ENCODE measurements at places on chromosomes 7 and 10. TPM values are rescaled to one million over a fixed set of nuclear protein-coding genes. Genes with fewer than 3 reads are reported as not detected.
A peak's percentile ranks its signal among the peaks of the same experiment; 100 is the strongest.

GRCh38 chr7:370259-370625 is 80.3 kb downstream of the FOXL3 start:
- no peak for DNase-seq

DNA sequence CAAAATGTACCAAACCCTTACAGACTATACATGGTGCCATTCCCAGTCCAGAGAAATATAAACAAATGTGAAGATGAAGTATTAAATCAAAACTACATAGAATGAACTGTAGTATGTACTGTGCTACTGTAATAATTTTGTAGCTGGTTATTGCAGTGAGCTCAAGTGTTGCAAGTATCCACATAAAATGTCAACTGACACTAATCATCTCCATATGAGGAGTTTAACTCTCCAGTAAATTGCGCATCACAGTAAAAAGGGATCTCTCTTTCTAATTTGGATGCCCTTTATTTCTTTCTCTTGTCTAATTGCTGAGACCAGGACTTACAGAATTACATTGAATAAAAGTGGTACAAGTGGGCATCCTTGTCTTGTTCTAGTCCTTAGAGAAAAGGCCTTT is 165.5 kb downstream of the CPED1 start:
- DNase-seq: no peak

DNA sequence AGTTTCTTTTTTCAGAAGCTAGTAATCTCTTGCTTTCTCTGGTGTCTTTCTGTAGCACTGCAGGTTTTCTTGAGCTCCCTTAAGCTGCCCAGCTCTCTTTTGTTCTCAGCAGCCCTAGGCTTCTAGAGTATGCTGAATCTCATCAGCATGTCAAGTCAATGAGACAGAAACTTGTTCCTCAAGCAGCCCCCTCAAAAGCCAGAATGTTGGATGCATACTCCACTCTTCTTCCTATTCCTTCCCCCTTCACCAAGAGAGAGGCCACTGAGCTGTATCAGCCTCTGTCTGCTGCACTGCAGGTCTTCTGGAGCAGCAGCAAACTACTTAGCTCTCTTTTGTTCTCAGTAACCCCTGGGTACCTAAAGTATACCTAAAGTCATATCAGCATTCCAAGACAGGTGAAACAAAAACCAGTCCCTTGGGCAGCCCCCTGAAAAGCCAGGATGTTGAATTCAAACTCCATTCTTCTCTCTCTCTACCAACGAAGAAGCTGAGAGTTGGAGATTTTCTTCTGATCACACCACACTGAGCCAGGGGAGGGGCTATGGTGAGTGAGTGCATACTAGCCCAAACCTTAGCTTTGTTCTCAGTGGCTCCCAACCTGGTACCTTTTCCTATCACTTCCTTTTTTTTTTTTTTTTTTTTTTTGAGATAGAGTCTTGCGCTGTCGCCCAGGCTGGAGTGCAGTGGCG is 73.3 kb upstream of the WAC start:
- peak; percentile 72 for DNase-seq

DNA sequence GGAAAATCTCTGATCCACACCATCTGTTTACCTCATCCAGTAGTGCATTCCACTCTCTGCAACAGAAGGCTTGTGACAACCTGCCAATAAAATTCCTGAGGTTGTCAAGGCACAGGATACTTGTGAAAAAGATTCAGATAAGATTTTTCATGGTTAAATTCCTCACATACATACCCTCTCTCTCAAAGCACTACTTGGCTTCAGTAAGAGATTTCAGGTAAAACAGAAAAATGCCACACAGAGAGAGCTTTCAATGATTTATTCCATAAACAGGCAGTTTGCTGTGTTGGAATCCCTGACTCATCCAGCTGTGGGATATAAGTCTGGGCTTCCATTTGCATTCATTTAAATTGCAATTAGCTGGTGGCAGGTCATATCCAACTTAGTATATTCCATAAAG is 99.7 kb upstream of the CAV2 start:
- DNase-seq: no peak

DNA sequence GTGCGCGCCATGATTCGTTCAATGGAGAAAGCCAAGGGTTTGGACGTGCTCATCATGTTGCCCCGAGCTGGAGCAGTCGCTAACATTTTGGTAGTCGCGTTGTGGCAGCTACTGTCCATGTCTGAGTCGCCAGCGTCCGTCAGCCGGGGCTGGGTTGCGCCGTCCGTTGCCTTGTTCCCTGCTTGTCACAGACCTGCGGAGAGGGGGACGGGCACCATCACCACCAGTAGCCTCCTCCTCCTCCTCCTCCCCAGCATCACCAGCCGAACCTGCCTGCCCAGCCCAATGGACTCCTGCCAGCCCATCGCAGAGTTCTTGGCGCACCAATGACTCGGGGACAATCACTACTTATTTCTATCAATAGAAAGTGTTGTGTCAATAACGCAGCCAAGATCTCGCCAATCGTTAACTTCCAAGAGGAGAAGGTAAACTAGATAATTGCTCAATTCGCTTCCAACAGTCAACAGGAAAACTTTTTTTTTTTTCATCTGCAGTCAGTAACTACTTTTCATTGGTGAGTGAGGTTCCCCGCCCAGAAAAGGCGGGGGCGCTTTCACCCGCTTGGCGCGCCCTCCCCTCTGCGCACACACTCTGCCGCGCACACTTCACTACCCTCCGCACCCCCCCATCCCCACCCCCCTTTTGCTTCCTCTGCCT is at the start of gene FEZF1:
FEZF1 (minus strand) TSS at position 432 of the 657 bp plus-strand sequence; CDS start at position 119, 313 bp downstream.
- DNase-seq: peak; percentile 81

GRCh38 chr7:136526408-136527105 is 341.9 kb upstream of the CHRM2 start:
- no peak for DNase-seq

- DNase-seq: no peak
These were observed 181.2 kb downstream of the BBS9 start for GRCh38 chr7:33310546-33310945.

GRCh38 chr10:127735723-127736221 is 1.2 kb upstream of the FOXI2 start:
- DNase-seq: peak; percentile 76

DNA sequence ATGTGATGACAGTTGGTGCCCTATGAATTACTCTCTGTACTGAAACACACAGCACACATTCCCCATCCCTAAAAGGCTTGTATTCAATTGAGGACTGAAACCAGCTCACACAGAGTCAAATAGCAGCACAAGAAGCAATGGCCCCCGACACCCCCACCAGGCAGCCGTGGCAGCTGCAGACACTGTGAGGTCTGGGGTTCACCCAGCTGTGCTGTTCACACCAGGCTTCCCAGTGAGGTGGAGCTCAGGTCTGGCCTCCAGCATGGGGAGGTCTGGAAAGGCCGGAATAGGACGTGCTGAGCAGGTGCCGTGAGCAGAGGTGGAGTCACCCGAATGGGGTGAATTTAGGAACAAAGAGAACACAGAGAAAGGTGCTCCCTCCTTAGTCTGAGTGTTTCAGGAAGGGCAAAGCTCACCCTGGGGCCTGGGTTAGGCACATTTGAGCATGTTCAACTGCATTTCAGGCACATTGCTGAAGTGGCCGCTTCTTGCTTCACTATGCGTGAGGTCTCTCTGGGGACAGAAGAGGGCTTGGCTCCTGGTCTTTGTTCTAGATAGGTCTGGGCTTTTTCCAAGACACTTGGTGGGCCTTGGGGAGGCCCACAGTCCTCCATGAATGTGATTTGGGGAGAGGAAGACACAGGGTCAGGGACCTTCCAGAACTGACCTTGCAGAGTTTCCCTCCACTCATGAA is 41.1 kb downstream of the C10orf120 start:
- DNase-seq: no peak

DNA sequence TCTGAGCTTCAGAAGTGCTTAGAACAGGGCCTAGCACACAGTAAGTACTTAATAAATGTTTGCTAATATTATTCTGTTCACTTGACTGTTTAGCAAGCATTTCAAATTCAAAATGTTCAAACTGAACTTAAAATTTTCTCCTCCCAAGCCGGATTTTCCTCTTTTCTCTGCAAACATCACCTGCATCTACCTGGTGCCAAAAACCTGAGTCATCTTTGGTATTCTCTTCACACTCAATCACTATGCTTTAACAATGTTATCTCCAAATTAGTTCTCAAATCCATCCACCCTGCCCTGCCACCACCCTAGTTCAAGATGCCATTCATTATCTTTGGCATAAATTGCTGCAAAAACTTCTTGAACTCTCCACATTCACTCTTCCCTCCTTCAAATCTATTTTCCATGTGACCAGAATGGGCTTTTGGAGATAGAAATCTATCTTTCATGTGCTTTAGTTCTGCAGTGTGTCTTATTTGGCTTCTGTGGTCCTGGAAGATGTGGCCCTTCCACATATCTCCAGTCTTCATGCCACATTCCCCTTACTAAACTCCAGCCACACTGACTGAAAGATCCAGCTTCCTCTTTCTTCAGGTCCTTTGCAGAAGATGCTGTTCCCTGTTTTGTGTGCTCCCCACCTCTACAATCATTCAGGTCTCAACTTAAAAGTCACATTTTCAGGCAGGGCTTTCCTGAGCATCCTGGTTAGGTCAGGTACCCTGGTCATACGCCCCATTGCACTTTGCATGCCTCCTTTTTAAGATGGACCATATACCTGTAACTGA is 2.0 kb downstream of the GGCT start:
- DNase-seq: no peak

GRCh38 chr10:90816466-90816865 is 41.4 kb downstream of the HTR7 start:
- no peak for DNase-seq

DNA sequence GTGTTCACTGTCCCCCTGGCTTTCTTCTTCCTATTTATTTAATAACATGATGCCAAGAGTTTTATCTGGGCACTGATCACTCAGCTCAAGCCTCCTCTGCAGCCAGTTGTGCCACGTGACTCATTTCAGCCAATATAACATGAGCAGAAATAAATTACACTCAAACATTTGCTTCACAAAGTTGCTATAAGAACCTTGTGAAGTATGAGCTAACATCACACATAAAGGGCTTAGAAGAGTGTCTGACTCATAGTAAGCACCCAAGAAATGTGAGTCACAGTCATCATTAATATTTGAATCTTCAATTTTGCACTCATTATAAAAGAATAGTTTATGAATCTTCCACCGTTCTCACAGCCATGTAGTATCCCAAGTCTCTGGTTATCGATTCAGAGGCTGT is 414.6 kb upstream of the NPVF start:
- no peak for DNase-seq

- DNase-seq: no peak
These were observed 163.9 kb upstream of the CDK1 start for GRCh38 chr10:60614363-60614762.

GRCh38 chr10:99930731-99931550 is 78.8 kb downstream of the DNMBP start:
- DNase-seq: peak; percentile 77

DNA sequence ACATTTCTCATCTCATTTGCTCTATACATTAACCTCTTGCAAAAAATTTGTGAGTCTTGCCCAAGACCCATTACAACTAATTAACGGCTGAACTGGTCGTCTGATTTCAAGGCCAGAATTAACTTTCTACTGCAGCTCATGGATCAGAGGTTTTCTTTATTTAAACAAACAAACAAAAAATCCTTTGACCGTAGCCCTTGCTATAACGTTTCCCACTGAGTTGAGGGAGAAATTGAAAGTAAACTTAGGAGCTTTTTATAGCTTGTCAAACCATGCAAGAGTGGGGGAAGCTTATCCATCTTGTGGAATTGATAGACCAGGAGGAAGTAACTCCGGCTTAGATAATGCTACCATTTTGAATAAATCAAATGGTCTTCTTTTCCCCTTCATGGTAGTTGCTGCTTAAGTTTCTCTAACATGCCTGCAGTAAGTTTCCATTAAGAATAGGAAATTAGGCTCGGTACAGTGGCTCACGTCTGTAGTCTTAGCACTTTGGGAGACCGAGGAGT is 3.3 kb downstream of the SRGN start:
- DNase-seq: no peak

GRCh38 chr7:14013898-14014297 is 24.4 kb upstream of the ETV1 start:
- DNase-seq: no peak

DNA sequence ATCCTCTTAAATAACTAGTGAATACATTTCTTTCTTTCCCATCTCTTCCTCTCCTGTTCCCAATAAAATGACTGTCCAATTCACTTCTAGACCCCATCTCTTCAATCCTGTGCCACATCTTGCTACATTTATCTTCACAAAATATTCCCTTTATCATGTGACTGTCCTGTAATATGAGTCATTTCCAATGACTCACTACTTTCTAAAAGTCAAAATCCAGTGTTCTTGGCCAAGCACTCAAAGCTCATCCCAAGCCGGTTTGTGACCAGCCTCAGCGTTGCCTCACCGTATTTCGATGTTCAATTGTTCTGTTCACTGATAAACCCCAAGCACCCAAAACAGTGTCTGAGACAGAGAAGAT is 104.7 kb downstream of the PARD3 start:
- no peak for DNase-seq

DNA sequence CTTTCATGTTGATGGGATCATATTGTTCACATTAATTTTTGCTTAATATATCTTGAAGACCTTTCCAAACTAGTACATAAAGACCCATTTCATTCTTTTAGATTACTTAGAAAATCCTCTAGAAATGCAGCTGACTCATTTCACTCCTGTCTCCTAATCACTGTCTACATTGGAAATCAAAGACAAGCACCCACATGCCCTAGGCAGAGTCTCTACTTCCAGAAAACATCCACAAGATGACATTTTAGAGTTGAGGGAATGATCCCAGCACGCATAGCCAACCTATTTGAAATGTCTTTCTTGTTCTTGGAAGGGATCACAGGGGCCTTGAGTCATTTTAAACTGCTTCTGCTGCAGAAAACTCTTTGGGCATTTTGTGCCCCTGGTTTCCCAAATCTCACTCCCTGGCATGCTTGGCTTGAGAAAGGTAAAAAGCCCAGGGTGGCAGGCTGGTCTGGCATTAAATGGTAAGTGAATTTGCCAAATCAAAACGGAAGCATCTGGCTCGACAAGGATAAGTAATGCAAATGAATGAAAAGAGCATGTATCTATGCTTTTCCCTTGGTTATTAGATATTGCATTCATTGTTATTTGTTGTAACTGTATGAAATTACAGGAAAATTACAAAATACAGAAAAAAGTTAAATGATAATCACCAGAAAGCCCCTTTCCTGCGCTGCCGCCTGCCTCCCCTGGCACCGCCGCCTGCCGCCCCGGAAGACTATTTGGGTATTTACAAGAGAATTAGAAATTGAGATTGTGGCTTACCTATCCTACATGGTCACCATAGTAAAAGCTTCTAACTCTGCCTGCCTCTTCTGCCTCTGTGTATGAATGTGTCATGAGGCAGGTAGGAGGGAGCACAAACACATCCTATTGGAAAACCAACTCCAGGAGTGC is 225.3 kb downstream of the PTEN start:
- no peak for DNase-seq

HSPA12A gene
- 5.2 TPM for total RNA-seq

BICC1 gene
- 2.2 TPM for total RNA-seq

MOGAT3 gene
- total RNA-seq: not detected

INPP5A gene
- 40.6 TPM for total RNA-seq

CFAP70 gene
- 0.17 TPM for total RNA-seq

LDB3 gene
- total RNA-seq: 0.14 TPM

SPAM1 gene
- not detected for total RNA-seq

TMEM176A gene
- total RNA-seq: not detected
